Urinary bladder (tissue), 4 donors: ENCODE measurements at places on chromosomes 4 and X. TPM values are rescaled to one million over a fixed set of nuclear protein-coding genes. Genes with fewer than 3 reads are reported as not detected.

DNA sequence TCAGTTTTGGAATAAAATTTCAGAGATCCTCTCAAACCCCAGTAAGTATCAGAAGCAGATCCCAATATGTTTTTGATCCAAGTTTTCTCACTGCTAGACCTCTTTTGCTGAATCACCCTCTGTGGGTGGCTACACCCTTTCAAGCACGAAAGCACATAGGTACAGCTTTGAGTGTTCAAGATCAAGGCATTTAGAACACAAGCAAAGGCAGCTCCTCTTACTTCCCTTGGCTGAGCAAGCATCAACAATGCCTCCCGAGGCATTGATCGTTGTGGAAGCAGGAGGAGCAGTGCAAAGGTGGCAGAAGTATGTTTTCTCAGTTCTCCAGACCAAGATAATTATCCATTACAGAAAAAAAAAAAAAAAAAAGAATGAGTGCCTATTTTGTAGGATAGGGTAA lies 72.0 kb upstream of the TSPAN7 start:
- DNase-seq, result no peak

DNA sequence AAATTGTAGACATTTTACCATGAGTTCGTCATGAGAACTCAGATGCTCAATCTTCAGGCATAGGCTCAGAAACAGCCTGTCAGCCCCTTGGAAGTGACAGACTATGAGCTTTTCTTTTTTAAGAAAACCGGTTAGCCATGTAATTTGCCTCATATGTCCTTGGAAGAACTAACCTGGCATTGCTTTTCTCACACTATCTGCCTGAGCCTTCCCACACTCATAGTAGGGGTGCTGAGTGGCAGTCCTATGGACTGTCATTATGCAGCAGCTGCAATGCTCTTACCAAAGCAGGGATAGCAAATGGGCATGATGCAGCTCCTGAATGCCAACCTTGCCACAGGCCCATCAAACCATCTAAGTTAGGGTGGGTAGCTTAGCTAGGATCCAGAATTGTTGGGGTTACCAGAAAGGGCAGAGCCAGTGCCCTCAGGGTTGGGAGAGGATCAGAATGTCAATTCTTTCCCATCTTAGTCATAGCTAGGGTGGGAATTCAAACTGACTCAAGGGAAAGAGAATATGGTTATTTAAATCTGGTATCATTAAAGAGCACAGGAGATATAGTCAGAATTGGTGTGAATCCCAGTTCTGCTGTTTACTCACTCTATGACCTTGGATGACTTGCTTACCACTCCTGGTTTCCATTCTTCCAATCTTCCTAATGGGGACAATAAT lies 230.6 kb upstream of the CPEB2 start:
- DNase-seq, result no peak

- no peak for DNase-seq
These were observed 75.7 kb upstream of the DCLK2 start for GRCh38 chr4:150002561-150002960.

GRCh38 chr4:25760518-25761157 lies 102.2 kb downstream of the SEL1L3 start:
- no peak for DNase-seq

DNA sequence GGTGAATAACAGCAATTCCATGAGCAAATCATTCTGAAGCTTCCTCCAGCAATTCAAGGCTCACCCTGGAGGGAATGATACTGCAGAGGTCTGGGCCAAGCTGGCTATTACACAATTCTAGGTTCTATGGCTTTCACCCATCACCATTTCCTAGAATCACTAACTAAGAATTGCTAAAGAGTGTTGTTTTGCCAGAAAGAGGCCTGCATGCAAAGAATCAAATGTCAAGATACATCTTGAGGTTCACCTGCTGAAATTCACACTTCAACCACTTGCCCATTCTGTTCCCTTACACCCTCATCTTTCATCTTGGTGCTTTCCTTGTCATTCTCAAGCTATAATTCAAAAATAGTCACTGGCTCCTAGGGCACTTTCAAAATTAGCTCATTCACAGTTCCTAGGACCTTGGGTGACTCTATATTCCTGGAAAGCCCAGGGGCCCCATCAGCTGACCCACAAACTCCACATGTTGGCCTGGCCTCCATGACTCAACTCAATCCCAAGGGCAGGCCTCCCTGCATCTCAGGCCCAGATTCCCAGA lies 7.0 kb downstream of the APBB2 start:
- no peak for DNase-seq

DNA sequence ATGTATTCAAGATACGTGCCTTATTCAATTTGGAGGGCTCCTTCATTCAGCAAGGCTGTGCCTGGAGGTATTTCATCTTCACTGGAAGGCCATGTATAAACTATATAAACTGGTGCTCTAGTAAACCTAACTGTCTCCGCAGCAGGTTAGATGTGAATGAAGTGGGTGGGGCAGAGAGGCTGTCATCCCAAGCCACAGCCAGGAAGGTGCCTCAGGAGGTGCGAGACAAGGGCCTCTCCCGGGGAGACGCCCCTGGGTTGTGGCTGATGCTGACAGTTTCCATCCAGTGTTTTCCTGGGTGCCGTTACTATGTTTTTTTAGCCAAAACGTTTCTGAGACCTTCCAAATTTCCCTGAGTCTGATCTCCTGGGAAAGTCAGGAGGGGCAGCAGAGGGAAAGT lies 221.5 kb upstream of the RPL34 start:
- no peak for DNase-seq

DNA sequence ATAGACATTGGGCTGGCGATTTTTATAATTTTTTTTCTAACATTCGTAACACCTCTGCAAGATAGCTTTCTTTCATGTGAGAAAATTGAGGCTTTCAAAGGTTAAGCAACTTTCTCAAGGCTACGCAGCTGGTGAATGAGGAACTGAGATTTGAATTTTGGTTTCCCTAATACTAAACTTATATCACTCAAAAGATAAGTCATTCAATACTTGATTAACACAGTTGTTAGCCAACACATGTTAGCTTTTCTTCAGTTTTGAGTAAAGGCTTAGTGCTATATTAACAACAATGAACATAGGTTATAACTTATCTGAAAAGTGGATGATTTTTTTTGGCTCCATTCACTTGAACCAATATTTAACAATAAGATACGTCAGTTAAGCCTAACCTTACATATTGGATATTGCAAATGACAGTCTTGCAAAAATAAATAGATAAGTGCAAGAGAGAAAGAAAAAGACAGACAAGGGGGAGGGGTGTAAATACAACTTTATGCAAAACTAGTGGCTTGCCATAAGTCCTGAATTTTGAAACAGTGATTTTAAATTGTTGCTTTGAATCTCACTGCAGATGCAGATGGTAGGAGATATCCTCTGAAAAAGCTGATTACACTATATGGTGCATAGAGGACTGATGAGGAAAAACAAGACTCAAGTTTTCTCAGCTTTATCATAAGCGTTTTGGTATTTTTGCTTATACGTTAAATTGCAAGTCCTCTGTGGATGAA lies 11.1 kb upstream of the GPM6A start:
- no peak for DNase-seq

DNA sequence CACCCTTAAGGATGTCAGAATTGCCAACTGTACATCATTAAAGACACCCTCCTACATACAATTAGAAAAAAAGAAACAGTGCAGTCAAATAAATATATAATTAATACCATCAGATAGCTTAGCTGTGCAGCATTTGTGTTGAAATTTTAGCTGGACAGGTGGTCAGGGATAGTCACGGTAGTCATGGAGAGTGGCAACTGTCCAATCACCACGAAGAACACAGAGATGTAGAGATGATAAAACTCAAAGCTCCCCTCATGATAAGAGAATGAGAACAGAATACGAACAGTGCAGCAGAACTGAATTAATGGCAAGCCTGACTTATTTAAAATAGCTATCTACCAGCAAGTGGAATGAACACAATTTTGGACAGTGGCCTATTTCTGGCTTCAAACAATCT lies 27.2 kb downstream of the SLC39A8 start:
- no peak for DNase-seq

- DNase-seq, result no peak
These were observed 28.7 kb downstream of the ARAP2 start for GRCh38 chr4:36215627-36216026.

Gene NUDT6
- 12.1 TPM for total RNA-seq

GRCh38 chr4:175385797-175386196 lies 426.3 kb downstream of the GPM6A start:
- DNase-seq, result no peak

DNA sequence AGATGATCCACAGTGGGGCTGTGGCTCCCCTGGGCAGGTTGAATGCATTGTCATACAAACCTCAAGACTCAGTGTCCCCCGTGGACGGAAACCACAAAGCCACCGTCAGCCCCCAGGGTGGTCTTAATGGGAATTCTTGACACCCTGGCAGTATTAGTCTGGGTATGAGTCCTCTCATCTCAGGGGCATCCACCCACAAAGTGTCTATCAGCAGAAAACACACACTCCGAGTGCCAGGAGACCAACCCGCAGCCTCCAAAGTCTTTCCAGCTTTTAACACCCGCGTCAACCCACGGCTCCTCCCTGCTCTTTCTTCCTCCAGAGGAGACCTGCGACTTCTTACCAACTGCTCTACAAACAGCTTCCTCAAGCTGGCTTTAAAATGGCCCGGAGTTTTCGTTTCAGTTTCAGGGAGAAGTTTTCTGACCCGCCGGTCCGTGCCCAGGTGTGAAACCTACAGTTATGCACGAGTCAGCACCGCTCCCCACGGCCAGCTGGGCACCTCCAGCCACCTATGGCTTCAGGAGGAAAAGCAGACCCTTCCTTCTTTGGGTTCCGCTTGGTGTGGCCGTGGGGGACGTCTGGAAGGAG lies 14.4 kb upstream of the ASMTL start:
- DNase-seq, result no peak

DNA sequence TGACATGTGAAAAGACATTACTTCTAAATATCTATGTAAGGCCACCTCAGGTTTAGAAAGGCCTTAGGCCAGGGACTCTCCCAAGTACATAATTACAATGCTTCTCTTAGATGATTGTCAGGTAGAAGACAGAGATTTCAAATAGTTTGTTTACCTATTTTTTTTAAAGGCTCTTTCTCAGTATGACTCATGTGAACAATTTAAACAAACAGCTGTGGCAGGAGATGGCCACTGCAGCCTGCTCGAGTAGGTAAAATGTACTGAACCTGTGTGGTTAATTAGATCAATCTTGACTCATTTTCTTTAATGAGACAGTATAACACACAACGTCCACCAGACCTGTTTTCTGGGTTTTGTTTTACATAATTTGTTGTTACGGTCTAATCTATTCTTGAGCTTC lies 50.2 kb downstream of the LEF1 start:
- no peak for DNase-seq

Gene ARMCX5
- total RNA-seq, result 24.3 TPM

GRCh38 chrX:5051831-5052491 lies 1176.7 kb downstream of the NLGN4X start:
- DNase-seq, result no peak

- DNase-seq, result no peak
These were observed 67.3 kb upstream of the LHFPL1 start for GRCh38 chrX:112746812-112747595.

Gene TEC
- total RNA-seq, result 2.6 TPM

Gene MAGEA4
- total RNA-seq, result not detected

DNA sequence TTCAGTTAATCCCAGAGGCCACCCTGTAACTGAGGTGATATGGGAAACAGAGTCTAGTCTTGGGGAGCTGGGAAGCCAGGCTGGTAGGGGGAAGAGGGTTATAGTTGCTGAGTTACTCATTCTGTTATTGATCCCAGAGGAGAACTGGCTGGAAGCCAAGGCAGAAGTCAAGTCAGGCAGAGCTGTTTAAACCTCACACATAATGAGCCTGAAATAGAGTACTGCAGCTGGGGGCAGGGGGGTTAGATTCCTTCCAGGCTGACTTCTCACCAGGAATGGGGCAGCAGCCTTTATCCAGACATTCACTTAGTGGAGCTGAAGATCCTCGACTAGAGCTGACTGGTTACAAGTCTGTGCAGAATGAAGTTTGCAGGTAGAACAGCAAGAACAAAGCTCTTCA lies 144.9 kb downstream of the C4orf33 start:
- DNase-seq, result no peak

DNA sequence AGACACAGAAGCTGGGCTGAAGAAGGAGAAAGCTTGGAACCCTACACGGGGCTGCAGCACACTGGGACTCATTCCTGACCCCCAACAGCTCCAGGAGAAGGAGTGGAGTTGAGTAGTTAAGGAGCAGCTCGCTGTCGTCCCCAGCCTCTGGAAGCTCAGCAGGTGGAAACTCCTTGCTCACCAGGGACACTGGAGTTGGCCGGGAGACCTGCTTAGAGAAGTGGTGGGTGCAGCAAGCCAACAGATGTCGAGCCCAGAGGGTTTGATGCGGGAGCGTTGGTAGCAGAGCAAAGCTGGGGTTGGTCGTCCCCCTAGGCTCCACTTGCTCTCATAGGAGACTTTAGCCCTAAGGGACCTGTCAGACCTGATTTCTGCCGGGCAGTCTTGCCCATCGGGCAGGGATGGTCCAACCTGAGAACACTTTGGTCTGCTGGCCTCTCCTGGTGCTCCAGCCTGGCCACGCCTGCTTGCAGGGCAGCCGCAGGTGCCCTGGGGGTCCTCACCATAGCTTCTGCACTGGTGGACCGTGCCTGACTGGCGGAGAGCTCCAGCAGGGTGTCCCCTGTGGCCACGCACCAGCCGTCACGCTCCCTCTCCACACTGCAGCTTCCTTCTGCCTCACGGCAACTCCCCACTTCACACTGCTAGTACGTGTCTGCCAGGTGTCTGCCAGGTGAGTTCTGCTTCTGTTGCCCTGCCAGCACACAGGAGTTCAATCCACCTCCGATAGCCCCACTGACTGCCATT lies 353.7 kb downstream of the GASK1B start:
- no peak for DNase-seq

Gene TMEM47
- 54.1 TPM for total RNA-seq

GRCh38 chrX:154490021-154490413 lies 412 bp downstream of the SLC10A3 start:
- no peak for DNase-seq

DNA sequence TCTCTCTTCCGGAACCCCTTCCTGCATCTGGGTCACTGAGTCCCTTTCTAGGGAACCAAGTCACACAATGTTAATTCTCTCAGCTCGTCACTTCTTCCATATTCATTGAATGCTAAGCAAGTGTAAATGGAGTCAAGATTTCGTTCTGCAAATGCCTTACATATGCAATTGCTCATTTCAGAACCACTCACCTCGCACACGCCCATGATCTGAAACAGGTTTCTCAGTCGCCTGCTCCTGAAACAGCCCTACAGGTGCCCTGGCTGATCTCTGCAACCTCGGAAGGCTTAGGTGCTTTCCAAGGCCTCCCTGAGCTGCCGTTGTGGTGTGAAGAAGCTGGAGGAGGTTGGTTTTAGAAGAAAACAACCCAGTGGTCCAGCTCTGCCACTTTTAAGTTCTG lies 100.8 kb upstream of the MSX1 start:
- no peak for DNase-seq

Gene ZNF157
- 0.53 TPM for total RNA-seq

GRCh38 chr4:8383451-8384160 lies 56.9 kb downstream of the ACOX3 start:
- peak; percentile 18 for DNase-seq

Gene MAB21L2
- total RNA-seq, result 1.5 TPM

DNA sequence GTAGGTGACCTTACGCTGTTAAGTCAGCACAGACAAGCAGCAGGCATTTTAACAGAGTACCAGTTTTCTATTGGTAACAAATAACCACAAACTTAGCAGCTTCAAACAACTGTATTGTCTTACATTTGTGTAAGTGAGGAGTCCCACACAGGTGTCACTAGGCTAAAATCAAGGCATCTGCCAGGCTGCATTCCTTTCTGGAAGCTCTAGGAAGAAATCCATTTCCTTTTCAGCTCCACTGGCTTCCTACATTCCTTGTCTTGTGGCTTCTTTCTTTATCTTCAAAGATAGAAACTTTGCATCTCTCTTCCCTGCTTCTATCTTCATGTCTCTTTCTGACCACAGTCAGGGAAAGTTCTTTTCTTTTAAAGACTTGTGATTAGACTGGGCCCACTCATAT lies 139.9 kb downstream of the TMEM144 start:
- DNase-seq, result no peak

Gene ODAM
- total RNA-seq, result not detected

Gene PROM1
- total RNA-seq, result 30.5 TPM
